Mesangial cell (primary cell): ENCODE measurements at places on chromosomes 2 and 18. TPM values are rescaled to one million over a fixed set of nuclear protein-coding genes. Genes with fewer than 3 reads are reported as not detected.

Gene IL1B
- total RNA-seq, result 0.49 TPM in 1 of 2 replicates, not detected in the other

Gene LOXL3
- 9.0 and 14.8 TPM in 2 replicates for total RNA-seq

Gene MYCN
- total RNA-seq, result under 0.01 and 1.1 TPM in 2 replicates

Gene BBS5
- 3.6 and 4.4 TPM in 2 replicates for total RNA-seq

Gene MRPS5
- total RNA-seq, result 28.5 and 35.5 TPM in 2 replicates

Gene SKOR2
- total RNA-seq, result not detected in 2 replicates

Gene AOX1
- total RNA-seq, result 1.5 and 9.3 TPM in 2 replicates

Gene CFAP221
- total RNA-seq, result 0.81 and 1.8 TPM in 2 replicates

Gene NIF3L1
- 19.8 and 42.4 TPM in 2 replicates for total RNA-seq

Gene MPHOSPH10
- total RNA-seq, result 4.9 and 9.1 TPM in 2 replicates

Gene GFPT1
- total RNA-seq, result 11.9 and 14.5 TPM in 2 replicates

Gene SERPINB7
- total RNA-seq, result 4.4 TPM in 1 of 2 replicates, not detected in the other

Gene CHN1
- 10.8 and 18.7 TPM in 2 replicates for total RNA-seq

Gene GRB14
- 25.1 and 51.3 TPM in 2 replicates for total RNA-seq

Gene TMEM182
- 1.8 and 3.2 TPM in 2 replicates for total RNA-seq

Gene PTPN18
- total RNA-seq, result 26.7 and 30.7 TPM in 2 replicates

Gene RESP18
- total RNA-seq, result not detected in 2 replicates

Gene GPR45
- total RNA-seq, result 0.16 and 0.25 TPM in 2 replicates

Gene SIX2
- total RNA-seq, result 9.6 and 15.2 TPM in 2 replicates

Gene CCDC85A
- total RNA-seq, result 0.63 and 0.81 TPM in 2 replicates

Gene SLC9A4
- 0.13 TPM in 1 of 2 replicates, not detected in the other for total RNA-seq

Gene CRYGD
- not detected in 2 replicates for total RNA-seq

Gene FASTKD2
- total RNA-seq, result 15.6 and 26.6 TPM in 2 replicates

Gene REEP1
- 0.51 and 2.6 TPM in 2 replicates for total RNA-seq

Gene PAIP2B
- total RNA-seq, result 0.81 and 2.3 TPM in 2 replicates

Gene IL1R1
- total RNA-seq, result 10.3 and 36.4 TPM in 2 replicates

Gene PIEZO2
- 2.0 and 5.3 TPM in 2 replicates for total RNA-seq

Gene POTEI
- total RNA-seq, result not detected in 2 replicates

Gene FBLN7
- 0.49 and 1.9 TPM in 2 replicates for total RNA-seq

Gene C1QL2
- not detected in 2 replicates for total RNA-seq

Gene NAT8
- not detected in 2 replicates for total RNA-seq
